Adrenal gland (tissue), 19 donors: ENCODE measurements at places on chromosomes 6 and 20. TPM values are rescaled to one million over a fixed set of nuclear protein-coding genes. Genes with fewer than 3 reads are reported as not detected.

Gene LY6G6D
- not detected for polyA plus RNA-seq

Gene JPH2
- 2.6 TPM for polyA plus RNA-seq

Gene VPS16
- 115 TPM for polyA plus RNA-seq

Gene EPB41L1
- polyA plus RNA-seq, result 46.8 TPM

Gene ALDH5A1
- polyA plus RNA-seq, result 4.7 TPM

Gene SIRPA
- 81.8 TPM for polyA plus RNA-seq

Gene SYCP2
- polyA plus RNA-seq, result 2.2 TPM

Gene OOEP
- polyA plus RNA-seq, result not detected

Gene OGFRL1
- 5.3 TPM for polyA plus RNA-seq

Gene BPI
- polyA plus RNA-seq, result 0.18 TPM

- no peaks in the 10 kb centered on the region for H3K36me3 ChIP-seq
- no peak for DNase-seq
- no peak overlapping the region for H3K27ac ChIP-seq
- no peak overlapping the region for H3K4me3 ChIP-seq
- H3K4me1 ChIP-seq, result no peaks in the 10 kb centered on the region
Observed at GRCh38 chr6:14505401-14505800, 387.8 kb downstream of the CD83 start.

GRCh38 chr6:155847711-155848110 lies 392.1 kb upstream of the NOX3 start:
- H3K4me1 ChIP-seq, result no peaks in the 10 kb centered on the region

- no peak for DNase-seq
- H3K27ac ChIP-seq, result no peak overlapping the region
- peaks cover 21% of the 10 kb centered on the region for H3K27me3 ChIP-seq
- no peak overlapping the region for H3K4me3 ChIP-seq
- H3K36me3 ChIP-seq, result no peaks in the 10 kb centered on the region
Observed at GRCh38 chr6:122997541-122998150, 1.6 kb downstream of the CLVS2 start.

- H3K27me3 ChIP-seq, result peaks cover 84% of the 10 kb centered on the region
- DNase-seq, result no peak
- H3K4me3 ChIP-seq, result no peak overlapping the region
- peaks cover 32% of the 10 kb centered on the region for H3K4me1 ChIP-seq
- H3K36me3 ChIP-seq, result no peaks in the 10 kb centered on the region
- H3K27ac ChIP-seq, result no peak overlapping the region
Observed at GRCh38 chr6:93418033-93418407, 1.3 kb downstream of the EPHA7 start.

DNA sequence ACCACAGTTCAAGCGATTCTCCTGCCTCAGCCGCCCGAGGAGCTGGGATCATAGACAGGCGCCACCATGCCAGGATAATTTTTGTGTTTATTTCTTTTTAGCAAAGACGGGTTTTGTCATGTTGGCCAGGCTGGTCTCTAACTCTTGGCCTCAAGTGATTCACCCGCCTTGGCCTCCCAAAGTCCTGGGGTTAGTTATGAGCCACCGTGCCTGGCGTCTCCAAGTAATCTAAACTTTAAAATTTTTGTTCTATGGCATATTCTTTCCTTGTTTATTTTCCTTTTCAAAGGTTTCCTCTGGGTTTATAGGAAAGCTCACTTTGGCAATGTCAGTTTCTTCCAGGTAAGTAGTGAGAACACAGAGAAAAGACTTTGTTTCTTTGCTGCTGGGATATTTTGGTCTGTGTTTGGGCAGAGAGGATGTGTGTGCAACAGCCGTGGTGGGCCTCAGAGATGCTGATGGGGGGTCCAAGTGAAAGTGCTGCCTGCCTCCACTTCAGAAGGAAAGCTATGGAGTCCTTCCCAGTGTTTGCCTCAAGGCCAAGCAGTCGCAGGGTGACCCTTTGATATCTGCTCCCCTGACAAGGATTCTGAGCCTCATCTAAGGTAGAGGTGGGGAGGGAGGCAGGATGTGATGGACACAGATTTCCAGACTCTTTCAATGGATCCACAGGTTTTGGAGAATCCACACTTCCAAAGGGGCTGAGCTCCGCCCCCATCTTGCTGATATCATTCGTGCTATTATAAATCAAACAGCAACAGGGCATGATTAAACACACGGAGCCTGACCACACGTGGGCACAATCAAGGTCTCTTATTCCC lies 2.3 kb downstream of the LRP11 start:
- no peak overlapping the region for H3K4me3 ChIP-seq
- DNase-seq, result no peak
- peaks cover 31% of the 10 kb centered on the region for H3K4me1 ChIP-seq
- H3K36me3 ChIP-seq, result no peaks in the 10 kb centered on the region

- H3K36me3 ChIP-seq, result no peaks in the 10 kb centered on the region
- H3K27me3 ChIP-seq, result no peaks in the 10 kb centered on the region
- H3K4me1 ChIP-seq, result peaks cover 35% of the 10 kb centered on the region
- H3K4me3 ChIP-seq, result peak within 1 kb of the TSS; percentile 72
Observed at GRCh38 chr20:3172933-3173609, at the start of gene LZTS3. Gene LZTS3, minus strand, starts transcription at chr20:3173549. Its CDS starts 6,386 bp downstream, at chr20:3167163.

DNA sequence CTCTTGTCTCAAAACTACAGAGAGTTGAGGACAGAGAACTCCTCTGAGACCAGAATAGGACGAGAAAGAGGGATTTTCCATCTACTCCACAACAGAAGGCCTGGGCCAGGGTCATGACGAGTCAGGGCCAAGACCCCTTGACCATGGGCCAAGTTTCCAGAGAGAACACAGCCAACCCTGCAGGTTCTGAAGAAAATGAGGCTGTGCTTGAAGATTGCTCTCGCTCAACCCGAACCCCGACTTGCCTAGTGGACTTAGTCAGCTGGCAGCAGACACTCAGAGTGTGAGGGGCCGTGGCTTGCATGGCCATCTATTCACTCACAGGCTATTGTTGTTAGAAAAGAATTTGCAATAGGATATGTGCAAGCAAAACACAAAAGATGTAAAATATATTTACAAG lies 54.5 kb downstream of the TMEM242 start:
- no peak for DNase-seq
- peak overlapping the region; percentile 52 for H3K27ac ChIP-seq
- peaks cover 18% of the 10 kb centered on the region for H3K4me1 ChIP-seq
- no peaks in the 10 kb centered on the region for H3K36me3 ChIP-seq
- no peak overlapping the region for H3K4me3 ChIP-seq

- peaks cover 44% of the 10 kb centered on the region for H3K4me1 ChIP-seq
- no peaks in the 10 kb centered on the region for H3K27me3 ChIP-seq
- H3K36me3 ChIP-seq, result no peaks in the 10 kb centered on the region
- peak within 1 kb of the TSS; percentile 57 for H3K4me3 ChIP-seq
- H3K27ac ChIP-seq, result peak within 1 kb of the TSS; percentile 89
Observed at GRCh38 chr6:107489636-107490565, at the start of gene SOBP. Gene SOBP, plus strand, starts transcription at chr6:107490117. Its CDS starts 500 bp downstream, at chr6:107490617.

DNA sequence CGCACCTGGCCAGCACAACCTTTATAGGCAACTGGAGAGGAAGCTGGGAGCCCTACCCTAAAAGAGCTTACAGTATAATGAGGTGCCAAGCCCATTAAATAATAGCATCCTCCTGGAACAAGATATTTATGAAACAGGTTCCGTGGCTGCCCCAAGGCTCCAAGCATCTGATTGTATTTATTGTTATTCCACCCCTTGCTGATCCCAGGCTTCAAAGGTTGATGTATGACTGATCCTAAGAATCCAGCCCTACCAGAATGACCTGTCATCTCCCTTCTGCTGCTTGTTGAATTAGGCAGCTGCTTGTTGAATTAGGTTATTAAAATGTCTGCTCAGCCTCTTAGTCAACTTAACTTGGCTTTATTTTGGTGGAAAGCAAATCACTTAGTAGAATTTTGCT lies 35.2 kb upstream of the SASH1 start:
- DNase-seq, result no peak
- H3K27me3 ChIP-seq, result no peaks in the 10 kb centered on the region
- H3K27ac ChIP-seq, result no peak overlapping the region
- H3K36me3 ChIP-seq, result no peaks in the 10 kb centered on the region
- H3K4me1 ChIP-seq, result no peaks in the 10 kb centered on the region

GRCh38 chr6:22151892-22152291 lies 144.9 kb downstream of the PRL start:
- H3K4me1 ChIP-seq, result peaks cover 43% of the 10 kb centered on the region
- no peaks in the 10 kb centered on the region for H3K27me3 ChIP-seq
- H3K4me3 ChIP-seq, result no peak overlapping the region
- DNase-seq, result no peak
- H3K36me3 ChIP-seq, result no peaks in the 10 kb centered on the region
- H3K27ac ChIP-seq, result no peak overlapping the region

DNA sequence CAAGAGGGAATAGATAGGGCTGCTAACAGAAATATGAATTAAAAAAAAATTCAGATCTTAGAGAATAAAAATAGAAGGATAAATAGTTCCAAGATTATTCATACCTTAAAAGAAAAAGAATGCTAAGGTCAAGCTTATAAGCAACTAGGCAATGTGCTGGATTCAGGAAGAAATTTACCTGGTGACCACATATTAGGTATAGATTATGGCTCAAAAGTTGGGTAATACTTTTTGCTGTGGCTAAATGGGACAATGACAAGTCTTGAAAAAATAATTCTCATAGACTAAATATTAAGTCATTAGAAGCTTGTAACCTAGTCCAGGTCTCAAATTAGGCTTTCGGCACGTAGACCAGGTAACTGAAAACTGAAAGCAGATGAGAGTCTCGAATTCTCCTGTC lies 17.2 kb downstream of the MAP3K5 start:
- H3K4me1 ChIP-seq, result peaks cover 57% of the 10 kb centered on the region
- DNase-seq, result no peak
- no peaks in the 10 kb centered on the region for H3K27me3 ChIP-seq
- no peaks in the 10 kb centered on the region for H3K36me3 ChIP-seq
- H3K4me3 ChIP-seq, result no peak overlapping the region

DNA sequence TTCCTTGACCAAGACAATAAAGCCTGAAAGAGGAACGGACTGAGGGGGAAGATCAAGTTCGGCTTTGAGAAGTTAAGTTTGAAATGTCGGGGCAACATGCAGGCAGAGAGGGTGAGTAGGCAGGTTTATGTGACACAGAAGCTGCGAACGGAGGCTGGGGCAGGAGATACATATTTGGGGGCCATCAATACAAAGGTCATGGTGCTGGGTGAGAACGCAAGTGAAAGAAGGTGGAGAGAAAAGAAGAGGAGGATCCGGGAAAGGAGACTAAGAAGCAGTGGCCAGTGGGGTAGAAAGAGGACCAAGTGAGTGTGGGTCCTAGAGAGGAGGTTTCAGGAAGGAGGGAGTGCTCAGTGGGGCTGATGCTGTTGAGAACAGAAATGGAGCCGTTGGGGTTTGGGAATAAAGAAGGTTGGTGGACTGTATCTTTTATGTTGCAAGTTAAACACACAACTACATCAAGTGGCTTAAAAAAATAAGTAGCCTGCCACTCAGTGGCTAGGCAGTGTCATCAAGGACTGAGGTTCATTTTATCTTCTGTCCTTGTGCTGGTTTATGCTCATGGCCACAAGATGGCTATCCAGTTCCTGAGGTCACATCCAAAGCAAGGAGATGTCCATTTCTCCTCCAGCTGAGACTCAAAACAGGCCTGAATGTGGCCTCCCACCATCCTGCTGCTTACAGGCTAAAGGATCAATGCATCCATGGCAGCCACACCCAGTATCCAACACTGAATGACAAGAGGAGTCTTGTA lies 1.7 kb upstream of the BLCAP start:
- DNase-seq, result no peak
- H3K4me1 ChIP-seq, result peaks cover 10% of the 10 kb centered on the region

DNA sequence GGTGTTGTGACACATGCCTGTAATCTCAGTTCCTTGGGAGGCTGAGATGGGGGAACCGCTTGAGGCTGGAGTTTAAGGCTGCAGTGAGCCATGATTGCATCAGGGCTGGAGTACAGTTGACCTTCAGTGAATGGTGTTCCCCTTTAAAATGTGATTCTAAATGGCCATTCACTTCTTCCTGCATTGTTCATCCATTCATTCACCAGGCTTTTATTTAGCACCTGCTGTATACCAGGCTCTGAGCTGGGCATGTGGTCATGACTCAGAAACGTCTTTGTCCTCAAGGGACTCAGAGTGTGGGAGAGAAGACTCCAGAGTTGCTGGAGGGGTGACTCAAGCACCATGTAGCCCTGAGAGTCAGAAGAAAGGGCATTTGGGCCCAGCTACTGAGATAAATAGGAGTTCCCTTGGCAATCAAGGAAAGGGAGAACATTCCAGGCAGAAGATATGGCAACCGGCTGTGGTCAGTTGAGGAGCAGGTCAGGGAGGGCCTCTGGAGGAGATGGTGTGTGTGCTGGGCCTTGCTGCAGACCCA lies 101.1 kb downstream of the DLGAP4 start:
- DNase-seq, result no peak
- no peaks in the 10 kb centered on the region for H3K27me3 ChIP-seq

GRCh38 chr6:137261361-137261760 lies 42.2 kb upstream of the IFNGR1 start:
- no peak for DNase-seq
- no peak overlapping the region for H3K4me3 ChIP-seq

DNA sequence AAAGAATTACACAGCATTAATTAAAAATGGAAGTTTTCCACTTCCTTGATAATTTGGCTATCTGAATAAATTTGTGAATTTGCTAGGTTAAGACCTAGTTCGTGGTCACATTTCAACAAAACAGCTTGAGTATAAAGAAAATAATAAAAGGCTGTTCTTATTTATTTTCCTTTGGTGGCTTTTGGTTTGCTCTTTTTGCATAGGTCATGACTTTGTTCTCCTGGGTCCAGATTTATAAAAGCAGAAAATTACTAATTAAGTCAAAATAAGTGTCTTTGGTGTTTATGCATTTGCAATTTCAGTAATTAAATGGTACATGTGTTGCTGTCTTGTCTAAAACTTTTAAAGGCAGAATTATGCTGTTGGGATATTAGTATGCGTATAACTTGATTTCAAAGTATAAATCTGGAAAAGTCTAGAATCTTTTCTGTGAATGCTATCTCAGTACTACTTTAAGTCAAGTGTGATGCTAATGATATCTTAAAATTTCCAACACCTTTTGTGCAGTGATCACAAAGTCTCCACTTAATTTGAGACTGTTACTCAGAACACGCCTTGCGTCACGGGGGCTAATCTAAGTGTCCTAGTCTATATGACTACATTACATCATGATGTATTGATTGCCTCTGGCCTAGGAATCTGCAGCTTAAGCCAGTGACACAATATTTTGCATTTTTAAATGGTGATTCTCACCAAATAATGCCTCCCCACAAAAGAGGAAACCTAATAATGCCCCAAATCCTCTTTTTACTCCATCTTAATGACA lies 41.0 kb downstream of the GNAS start:
- H3K27ac ChIP-seq, result peak overlapping the region; percentile 99
- peaks cover 1% of the 10 kb centered on the region for H3K36me3 ChIP-seq
- no peak overlapping the region for H3K4me3 ChIP-seq
- H3K27me3 ChIP-seq, result no peaks in the 10 kb centered on the region

- no peak overlapping the region for H3K4me3 ChIP-seq
- no peak for DNase-seq
- no peaks in the 10 kb centered on the region for H3K27me3 ChIP-seq
- H3K36me3 ChIP-seq, result no peaks in the 10 kb centered on the region
- H3K4me1 ChIP-seq, result no peaks in the 10 kb centered on the region
Observed at GRCh38 chr6:884570-884969, 191.6 kb upstream of the EXOC2 start.

DNA sequence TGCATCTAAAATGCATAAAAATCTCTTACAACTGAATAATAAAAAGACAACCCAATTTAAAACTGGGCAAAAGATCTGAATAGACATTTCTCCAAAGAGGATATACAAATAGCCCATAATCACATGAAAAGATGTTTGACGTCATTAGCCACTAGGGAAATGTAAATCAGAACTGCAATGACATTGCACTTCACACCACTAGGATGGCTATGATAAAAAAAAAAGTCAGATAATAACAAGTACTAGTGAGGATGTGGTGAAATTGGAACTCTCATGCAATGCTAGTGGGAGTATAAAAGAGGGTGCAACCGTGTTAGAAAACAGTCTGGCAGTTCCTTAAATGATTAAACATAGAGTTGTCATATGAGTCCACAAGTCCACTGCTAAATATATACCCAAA lies 24.3 kb upstream of the TBX18 start:
- DNase-seq, result no peak
- H3K27me3 ChIP-seq, result no peaks in the 10 kb centered on the region
- no peaks in the 10 kb centered on the region for H3K4me1 ChIP-seq
- no peaks in the 10 kb centered on the region for H3K36me3 ChIP-seq
